GDM1 (cell line): ENCODE measurements at places on chromosomes 7 and 10.

DNA sequence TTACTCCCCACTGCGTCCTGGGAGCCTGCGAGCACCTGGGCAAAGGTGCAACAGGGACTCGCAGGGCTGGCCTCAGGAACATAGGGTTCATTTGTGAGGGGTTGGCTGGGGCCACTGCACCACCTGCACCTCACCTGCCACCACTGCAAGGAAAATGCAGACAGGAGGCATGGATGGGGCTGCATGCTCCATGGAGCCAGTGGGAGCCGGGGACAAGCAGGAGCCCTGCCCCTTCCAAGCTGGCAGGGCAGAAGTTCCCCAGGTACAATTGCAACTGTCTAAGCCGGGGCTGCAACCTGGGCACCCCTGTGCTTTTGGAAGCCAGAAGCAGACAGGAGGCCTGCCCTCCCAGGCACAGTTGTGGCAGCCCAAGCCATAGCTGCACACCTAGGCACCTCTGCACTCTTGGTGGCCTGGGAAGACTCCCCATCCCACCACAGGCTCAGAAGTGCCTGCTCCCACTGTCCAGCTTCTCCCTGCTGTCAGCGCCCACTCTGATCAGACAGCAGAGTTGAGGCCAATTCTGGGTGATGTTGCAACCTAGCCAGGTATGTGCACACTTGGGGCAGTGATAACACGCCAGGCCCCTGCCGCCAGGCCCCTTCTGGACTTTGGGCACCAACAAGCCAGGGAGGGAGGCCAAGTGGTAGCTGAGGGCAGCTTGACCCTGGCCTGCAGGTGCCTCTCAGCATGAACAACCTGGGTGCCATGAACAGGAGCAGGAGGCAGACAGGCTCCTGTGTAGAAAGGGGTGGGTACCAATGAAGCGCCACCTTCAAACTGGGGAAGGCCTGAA lies 58.2 kb downstream of the TMEM106B start:
- DNase-seq, result no peak

DNA sequence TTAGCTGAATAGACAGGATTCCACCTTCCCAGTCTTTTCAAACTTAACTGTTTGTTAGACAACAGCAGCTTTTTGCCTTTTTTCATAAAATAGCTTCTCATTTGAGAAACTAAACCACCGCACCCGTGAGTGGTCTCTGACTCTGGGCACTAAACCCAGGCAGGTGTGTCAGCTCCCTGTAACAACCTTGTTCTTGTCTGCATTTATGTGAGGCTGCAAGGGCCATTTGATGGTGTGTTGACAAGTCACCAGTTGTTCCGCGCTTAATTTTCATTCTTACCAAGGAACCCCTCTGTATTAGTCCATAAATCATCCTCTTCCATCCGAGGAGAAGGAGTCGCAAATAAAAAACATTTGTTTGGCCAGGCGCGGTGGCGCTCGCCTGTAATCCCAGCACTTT lies 1.5 kb downstream of the STOX1 start:
- no peak for DNase-seq

GRCh38 chr7:119733127-119733879 lies 539.7 kb upstream of the KCND2 start:
- no peak for DNase-seq

DNA sequence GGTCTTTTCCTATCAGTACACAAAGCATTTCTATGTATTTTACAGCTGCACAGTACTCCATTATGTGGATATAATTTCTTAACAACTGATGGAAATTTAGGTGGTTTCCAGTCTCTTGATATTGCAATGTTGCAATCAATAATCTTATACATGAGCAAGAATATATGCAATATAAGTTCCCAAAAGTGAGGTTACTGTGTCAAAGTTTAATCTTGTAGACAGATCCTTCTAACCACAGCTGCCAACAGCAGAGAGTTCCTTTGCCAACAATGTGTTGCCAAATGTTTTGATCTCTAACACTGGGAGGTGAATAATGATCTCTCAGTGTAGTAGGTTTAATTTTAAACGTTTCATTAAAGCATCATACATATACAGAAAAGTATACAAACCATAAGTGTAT lies 54.5 kb downstream of the CUL2 start:
- no peak for DNase-seq

- DNase-seq, result no peak
Observed at GRCh38 chr7:2438186-2438585, 34.8 kb downstream of the CHST12 start.
